ENCODE measurements at places on chromosomes 11 and 22. TPM values are rescaled to one million over a fixed set of nuclear protein-coding genes. Genes with fewer than 3 reads are reported as not detected.

Gene BEST1
- total RNA-seq = 0.67 TPM

Gene SAA4
- not detected for total RNA-seq

Gene OR5A1
- not detected for total RNA-seq

Gene C11orf97
- total RNA-seq = not detected

Gene ADORA2A
- 2.4 TPM for total RNA-seq

Gene MCM5
- total RNA-seq = 24.7 TPM

Gene RFPL1
- total RNA-seq = not detected

Gene KCTD17
- total RNA-seq = 9.0 TPM

Gene CD151
- total RNA-seq = 326 TPM

Gene MYRF
- total RNA-seq = not detected

Gene OR52N4
- total RNA-seq = 0.83 TPM

Gene CPT1B
- total RNA-seq = 16.0 TPM

Gene SLC22A8
- total RNA-seq = not detected

- no peak for DNase-seq
Measured at GRCh38 chr11:86247608-86248007, 3.1 kb downstream of the EED start.

GRCh38 chr11:35990170-35990569 is 46.3 kb downstream of the LDLRAD3 start:
- DNase-seq = no peak

- DNase-seq = peak; percentile 57
Measured at GRCh38 chr22:19783586-19784383, 23.2 kb downstream of the TBX1 start.

DNA sequence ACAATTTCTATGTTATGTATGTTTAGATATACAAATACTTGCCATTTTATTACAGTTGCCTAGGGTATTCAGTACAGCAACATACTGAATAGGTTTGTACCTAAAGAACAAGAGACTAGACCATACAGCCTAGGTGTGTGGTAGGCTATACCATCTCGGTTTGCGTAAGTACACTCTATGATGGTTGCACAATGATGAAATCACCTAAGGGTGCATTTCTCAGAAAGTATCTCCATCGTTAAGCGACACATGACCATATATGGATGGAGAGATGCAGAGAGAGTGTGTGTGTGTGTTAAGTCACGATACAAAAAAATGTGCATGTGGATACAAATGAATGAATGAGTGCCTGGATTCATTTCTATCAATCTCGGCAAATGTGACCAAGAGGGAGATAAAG is 37.7 kb downstream of the NARS2 start:
- DNase-seq = no peak

- no peak for DNase-seq
Measured at GRCh38 chr22:24517446-24517845, 22.3 kb downstream of the UPB1 start.

GRCh38 chr11:73889019-73889418 is 12.2 kb downstream of the PAAF1 start:
- no peak for DNase-seq

- DNase-seq = no peak
Measured at GRCh38 chr11:64834031-64834722, 10.3 kb downstream of the CDC42BPG start.

- DNase-seq = no peak
Measured at GRCh38 chr22:36102995-36103394, 57.6 kb downstream of the APOL3 start.

GRCh38 chr11:9596926-9597464 is 23.5 kb downstream of the WEE1 start:
- DNase-seq = no peak

- DNase-seq = no peak
Measured at GRCh38 chr11:109644152-109644551, 222.2 kb downstream of the C11orf87 start.

DNA sequence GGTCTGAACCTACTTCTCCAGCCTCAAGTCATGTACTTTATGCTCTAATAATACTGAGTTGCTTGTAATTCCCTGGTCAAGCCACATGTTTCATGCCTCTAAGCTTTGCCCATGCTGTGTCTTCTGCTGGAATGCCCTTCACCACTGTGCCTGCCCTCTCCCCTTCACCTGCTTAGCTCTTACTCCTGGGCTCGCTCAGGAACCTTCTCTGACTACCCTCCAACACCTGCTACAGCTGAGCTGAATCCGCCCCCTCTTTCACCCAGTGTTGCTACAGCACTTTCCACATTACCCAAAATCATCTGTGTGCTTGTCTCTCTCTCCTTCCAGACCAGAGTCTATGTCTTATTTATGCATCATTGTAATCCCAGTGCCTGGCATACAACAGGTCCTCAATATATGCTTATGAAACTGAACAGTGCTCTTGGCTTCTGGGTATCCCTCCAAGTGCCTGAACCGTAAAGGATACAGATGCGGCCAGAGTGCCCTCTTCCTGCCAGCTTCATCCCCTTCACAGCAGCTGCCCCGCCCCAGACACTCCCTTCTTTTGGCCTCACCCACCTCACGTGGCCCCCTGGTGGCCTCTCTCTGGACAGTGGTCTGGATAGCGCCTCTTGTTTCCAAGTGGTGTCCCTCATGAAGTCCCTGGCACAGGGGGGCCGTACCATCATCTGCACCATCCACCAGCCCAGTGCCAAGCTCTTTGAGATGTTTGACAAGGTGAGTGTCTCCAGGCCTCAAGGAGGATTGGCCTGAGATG is 7.1 kb downstream of the ABCG4 start:
- DNase-seq = no peak

- DNase-seq = no peak
Measured at GRCh38 chr22:48594757-48595510, 1232.7 kb downstream of the BRD1 start.

- DNase-seq = no peak
Measured at GRCh38 chr11:20261526-20261925, 101.3 kb upstream of the DBX1 start.

DNA sequence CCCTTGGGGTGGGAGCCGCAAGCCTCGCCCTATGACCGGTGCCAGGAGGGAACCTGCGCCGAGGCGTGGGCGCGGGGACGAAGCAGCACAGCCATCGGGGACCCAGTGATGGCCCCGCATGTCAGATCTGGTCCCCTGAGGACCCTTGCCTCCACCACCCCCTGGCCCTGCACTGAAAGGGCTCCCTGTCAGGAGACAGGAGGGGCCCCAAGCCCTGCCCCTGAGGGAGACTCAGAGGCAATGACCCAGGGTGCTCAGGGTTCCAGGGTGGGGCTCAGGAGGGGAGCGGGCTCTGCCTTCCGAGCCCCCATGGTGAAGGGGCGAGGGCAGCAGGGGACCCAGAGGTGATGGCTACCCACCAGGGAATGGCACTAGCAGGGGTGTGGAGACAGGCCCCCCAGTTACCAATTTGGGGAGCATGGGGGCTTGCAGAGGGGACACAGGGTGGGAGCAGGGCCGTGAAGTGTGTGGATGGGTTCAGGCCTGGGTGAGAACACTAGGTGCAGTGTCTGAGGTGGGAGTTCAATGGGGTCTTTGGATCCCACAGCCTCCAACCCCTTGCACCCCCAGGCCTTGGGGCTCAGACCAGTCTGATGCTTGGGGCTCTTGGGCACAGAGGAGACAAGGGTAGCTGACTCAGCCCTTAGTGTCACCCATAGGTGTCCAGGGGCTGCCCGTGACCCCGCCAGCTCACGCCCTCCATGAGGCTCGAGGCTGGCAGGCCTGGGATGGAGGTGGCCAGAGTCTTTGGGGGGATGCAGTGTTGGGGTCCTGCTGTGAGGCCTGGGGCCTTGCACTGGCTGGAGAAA is 499 bp downstream of the LRRC56 start:
- DNase-seq = no peak

DNA sequence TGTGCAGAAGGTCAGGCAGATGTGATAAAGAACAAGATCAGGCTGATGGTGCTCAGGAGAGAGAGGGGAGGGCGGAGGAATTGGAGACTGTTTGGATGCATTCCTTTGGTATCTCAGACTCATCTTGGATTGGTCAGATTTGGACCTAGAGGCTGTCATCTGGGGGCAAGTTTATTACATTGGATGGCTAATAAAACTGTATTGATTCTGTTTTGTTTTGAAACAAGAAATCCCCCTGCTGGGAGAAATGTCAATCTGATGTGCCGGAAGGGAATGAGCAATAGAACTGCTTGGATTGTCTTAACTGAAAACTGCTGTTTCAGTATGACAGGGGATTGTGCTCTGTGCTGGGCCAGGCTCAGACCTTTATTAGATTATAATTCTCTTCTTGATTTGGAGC is 25.5 kb upstream of the CCDC90B start:
- DNase-seq = no peak

GRCh38 chr22:38271101-38271500 is 1.7 kb downstream of the TMEM184B start:
- DNase-seq = no peak

DNA sequence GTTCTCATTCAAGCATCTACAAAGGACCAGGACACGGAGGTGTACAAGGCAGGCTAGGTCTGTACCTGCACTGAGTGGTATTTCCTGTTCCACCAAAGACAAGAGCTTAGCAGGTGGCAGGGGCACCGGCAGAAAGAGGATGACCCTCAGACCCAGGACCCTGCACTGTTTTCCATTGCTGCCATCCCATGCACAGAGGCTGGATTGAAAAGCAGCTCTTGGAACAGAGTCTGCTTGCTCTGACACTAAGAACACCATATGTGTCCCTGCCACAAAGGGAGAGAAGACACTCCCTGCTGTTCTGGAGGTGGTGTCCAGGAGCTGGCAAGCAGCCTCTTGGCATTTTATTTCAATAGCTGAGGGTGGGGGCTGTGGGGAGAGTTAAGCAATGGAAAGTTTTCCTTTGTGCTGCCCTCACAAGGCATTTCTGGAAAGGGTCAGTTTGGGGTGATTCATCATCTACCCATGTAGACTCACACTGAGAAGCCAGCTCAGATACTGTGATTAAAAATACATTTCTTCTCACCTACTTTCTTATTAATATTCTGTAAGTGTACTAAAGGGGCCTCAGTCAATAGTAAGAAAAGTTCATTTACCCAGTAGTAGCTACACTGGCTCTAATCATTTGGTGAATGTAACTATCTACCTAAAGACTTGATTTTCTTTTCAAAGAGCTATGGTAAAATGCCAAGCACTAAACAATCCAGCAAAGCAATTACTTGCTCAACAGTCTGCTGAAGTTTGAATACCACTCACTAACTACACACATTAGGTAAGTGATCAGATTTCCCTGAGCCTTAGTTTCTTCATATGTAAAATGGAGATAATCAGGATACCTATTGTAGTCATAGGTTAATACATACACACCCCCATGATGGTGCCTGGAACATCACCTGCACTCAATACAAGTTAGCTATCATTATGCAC is 55.2 kb downstream of the SLC1A2 start:
- peak; percentile 71 for DNase-seq

- no peak for DNase-seq
Measured at GRCh38 chr11:70437111-70437784, 38.9 kb downstream of the CTTN start.

DNA sequence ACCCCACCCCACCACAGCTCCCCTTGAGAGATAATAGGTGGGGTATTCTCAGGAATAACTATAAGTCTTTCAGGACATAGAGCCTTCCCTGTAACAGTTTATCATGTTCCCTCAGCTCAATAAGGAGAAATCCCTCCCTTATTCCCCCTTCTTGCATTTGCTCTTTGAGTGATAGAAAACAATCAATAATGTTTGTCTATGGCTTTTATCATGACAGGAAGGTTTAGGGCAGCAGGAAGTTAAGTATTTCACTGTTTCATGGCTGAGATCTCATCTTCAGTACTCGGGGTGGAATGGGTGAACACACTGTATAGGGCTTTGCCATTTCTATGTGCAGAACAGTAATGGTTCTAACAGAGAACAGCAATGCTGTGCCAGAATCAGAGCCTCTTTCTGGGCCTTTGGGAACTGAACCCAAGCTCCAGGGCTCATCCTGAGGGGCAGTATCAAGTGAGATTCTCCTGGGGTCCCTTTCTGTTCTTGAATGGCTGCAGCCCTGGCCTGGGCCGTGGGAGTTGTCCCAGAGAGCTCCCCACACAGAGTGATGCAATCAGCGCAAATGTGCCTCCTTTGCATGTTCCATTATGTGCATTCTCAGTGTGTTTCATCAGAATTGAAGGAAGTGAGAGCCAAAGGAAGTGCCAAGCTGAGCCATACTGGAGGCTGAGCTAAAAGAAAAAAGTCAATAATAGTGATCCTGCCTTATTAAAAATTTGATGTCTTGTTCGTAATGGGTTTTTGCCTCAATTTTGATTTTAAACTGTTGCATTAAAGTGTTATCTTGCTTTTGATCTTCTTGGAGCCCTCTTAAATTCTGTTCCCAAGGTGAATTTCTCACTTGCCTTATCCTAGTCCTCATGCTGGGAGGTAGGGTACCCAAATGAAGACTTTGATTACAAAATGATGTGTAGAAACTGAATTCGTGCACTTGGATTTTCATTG is 2.9 kb upstream of the CYP2R1 start:
- no peak for DNase-seq

- DNase-seq = no peak
Measured at GRCh38 chr11:130631119-130631518, 182.7 kb downstream of the ADAMTS15 start.

DNA sequence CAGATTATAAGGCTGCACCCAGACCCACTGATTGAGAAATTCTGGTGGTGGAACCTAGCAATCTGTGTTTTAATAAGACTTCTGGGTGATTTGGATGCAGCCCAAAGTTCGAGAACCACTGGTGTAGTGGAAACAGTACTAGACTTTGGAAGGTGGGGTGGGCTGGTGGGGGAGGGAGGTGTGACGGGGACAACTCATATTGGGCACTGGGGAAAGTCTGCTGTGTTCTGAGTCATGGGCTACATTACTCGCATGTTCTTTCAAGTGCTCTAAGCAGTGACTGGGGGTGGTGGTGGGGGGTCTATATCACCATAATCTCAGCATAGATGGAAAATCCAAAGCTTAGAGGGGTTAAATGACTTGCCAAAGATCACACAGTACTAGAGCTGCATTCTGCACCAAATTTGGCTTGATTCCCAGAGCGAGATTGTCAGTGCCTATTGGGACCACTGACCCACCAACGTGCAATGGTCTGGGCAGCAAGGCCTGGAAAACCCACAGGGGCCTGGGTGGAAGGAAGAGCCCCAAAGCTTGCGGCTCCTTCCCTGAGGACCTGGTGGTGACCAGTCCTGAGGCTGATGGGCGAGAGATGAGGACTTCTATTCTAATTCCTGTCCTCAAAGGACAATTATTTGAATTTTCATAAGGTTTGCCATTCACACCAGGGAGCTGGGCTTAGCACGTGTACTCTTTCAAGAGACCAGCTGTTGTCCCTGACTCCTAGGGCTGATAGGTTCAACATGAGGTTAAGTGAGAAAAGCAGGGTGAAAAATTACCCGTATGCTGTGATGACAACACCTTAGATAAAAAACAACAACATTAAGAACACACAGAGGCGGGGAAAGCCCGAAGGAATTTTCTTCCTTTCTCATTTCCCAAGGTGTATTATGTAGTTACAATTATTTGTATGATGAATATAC is 77.5 kb upstream of the NARS2 start:
- peak; percentile 60 for DNase-seq

DNA sequence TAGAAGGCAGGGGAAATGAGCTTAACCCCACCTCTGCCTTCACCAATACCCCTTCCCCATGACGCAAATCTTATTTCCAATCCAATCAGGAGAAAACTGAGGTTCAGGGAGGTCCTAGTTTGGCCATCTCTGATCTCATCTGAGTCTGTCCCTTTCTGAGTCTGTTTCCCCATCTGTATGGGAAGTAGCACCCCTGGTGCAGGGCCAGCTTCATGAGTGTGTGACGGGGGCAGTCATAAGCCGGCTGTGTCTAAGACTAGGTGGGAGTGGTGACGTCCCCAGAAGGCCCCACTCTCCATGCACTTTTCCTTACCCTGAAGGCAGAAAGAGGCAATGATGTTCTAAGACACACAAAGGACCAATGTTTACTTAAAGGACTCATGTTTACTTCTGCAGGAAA is 72.3 kb downstream of the MN1 start:
- no peak for DNase-seq

GRCh38 chr11:33362051-33362910 is 105.1 kb downstream of the HIPK3 start:
- no peak for DNase-seq

All from thyroid gland (tissue), 4 donors.